Gastroesophageal sphincter (tissue), 4 donors: ENCODE measurements at places on chromosomes 2 and 18.

- no peak for ATAC-seq
These were observed 675.5 kb downstream of the LRP1B start for GRCh38 chr2:141455211-141455826.

GRCh38 chr2:105681927-105682326 is 62.8 kb upstream of the NCK2 start:
- ATAC-seq: no peak

- peak; percentile 41 for ATAC-seq
These were observed 494.4 kb downstream of the SOX11 start for GRCh38 chr2:6186332-6187151.

DNA sequence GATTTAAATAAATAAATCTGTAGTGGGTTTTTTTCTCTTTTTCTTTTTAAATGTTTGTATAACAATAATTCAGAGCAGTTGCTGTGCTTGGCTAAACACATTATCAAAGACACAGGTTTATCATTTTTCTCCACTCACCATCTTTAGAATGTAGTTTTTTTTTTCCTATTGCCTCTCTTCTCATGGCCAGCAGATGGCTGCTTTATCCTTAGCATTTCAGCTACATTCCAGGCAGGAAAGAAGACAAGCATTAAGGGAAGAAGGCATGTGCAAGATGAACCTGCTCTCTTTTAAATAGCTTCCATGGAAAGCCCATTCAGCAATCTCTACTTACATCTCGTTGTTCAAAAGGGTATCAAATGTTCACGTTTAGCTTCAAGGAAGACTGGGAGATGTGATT is 42.6 kb downstream of the ARHGAP15 start:
- no peak for ATAC-seq

GRCh38 chr2:45191976-45192375 is 182.7 kb upstream of the SIX2 start:
- ATAC-seq: peak; percentile 68

- ATAC-seq: no peak
These were observed 58.8 kb downstream of the C2orf74 start for GRCh38 chr2:61220768-61221167.

GRCh38 chr2:126856403-126856802 is 42.3 kb upstream of the TEX51 start:
- no peak for ATAC-seq

- no peak for ATAC-seq
These were observed 631.5 kb downstream of the SUCLG1 start for GRCh38 chr2:83827618-83828017.

GRCh38 chr2:135074216-135074615 is 22.1 kb downstream of the RAB3GAP1 start:
- no peak for ATAC-seq

DNA sequence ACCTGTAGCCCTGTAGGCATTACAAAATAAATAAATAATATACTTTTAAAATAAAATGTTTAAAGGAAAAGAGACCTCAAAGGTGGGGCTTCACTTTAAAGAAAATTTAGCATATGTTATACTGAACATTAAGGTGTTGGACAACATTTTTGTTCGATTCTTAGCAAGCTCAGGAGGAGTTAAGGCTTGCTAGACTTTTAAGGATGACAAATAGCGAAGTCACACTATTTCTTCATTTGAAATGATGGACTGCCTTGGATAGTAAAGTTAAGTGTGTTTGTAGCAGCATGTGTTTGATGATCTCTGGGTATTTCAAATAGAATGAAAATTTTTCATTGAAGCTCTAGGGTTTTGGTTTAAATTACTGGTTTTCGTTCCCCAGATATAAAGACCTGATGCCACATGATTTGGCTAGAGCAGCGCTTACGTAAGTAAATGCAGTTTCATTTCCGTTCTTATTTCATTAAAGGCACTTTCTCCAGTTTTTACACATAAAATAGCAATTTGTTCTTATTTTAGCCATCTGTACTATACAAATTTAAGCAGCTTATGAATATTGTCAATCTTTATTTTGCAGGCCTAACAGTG is 24.9 kb downstream of the HADHB start:
- no peak for ATAC-seq

DNA sequence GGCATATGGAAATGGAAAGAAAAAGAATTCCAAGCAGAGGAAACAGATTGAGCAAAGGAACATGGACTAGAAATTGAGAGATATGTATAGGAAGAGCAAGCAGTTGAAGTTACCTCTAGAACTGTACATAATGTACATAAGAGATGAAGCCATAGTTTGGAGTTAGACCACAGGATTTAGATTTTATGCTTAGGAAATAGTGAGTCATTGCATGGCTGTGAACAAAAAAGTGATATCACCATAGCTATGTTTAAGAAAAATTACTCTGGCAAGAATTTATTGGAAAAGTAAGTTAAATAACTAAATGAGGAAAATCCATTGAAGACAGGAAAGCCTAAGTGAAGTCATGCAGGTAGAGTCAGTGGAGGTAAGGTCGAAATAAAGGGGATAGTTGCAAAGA is 99.4 kb upstream of the GALNT5 start:
- no peak for ATAC-seq

DNA sequence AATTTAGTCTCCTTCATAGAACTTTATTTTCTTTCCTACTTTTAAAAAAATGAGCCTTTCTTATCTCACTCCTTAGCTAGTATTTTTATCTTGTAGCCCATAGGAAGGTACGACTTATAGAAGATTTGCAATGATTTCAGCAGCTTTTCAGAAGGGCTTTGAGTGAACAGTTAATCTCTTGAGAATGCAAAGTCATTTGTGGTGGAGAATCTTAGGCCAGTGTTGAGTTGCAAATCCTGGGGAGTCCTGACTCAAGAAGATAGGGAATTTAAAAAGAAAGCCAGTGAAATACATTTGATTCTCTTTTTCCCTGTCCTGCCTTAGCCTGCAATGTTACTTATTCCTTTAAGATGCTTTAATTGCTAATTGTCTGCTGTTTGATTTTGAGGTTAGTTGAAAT is 33.6 kb downstream of the LYPD6 start:
- no peak for ATAC-seq

- ATAC-seq: no peak
These were observed 55.8 kb downstream of the ST6GAL2 start for GRCh38 chr2:106830191-106830590.

- ATAC-seq: no peak
These were observed 36.4 kb upstream of the GCG start for GRCh38 chr2:162188451-162188850.

DNA sequence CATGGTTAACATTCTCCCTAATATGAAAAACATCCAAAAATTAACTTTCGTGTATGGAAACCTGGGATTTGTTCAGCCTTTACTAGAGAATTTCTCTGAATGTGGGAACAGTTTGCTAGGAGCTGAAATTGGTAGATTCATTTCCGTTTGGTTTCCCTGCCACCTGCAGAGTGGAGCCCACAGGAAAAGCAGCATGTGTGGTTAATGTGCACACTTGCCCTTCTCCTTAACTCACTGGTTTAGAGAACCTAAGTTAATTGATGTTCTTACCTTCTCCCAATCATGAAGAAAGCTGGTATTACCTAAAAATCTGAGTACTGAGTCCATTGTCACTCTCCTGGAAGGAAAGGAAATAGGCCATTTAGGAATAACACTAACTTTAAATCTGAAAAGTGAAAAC is 37.6 kb upstream of the ASXL3 start:
- ATAC-seq: no peak

- peak; percentile 37 for ATAC-seq
These were observed 28.6 kb downstream of the EPB41L3 start for GRCh38 chr18:5515011-5515784.

- no peak for ATAC-seq
These were observed 92.1 kb downstream of the DYM start for GRCh38 chr18:49368161-49368875.

- ATAC-seq: peak; percentile 29
These were observed 15.9 kb downstream of the TWIST2 start for GRCh38 chr2:238863749-238864206.

GRCh38 chr2:96241900-96242611 is 23.7 kb downstream of the TMEM127 start:
- ATAC-seq: peak; percentile 65

DNA sequence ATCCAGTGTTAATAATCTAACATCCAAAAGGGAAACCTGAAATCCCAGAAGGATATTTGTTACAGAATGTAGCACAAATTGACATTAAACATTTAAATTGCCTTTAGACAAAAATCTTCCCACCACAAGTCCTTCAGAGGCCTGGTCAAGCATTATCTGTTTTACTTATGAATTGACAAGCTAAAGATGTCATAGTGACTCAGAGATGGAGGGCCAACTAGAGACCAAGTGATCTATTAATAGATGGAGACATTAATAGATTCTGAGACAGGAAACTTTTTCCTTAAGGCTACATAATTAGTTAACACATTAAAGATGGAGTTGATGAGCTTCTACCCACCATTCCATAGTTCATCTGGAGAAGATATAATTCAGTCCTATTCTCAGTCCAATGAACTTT is 526.2 kb downstream of the IRS1 start:
- ATAC-seq: no peak

DNA sequence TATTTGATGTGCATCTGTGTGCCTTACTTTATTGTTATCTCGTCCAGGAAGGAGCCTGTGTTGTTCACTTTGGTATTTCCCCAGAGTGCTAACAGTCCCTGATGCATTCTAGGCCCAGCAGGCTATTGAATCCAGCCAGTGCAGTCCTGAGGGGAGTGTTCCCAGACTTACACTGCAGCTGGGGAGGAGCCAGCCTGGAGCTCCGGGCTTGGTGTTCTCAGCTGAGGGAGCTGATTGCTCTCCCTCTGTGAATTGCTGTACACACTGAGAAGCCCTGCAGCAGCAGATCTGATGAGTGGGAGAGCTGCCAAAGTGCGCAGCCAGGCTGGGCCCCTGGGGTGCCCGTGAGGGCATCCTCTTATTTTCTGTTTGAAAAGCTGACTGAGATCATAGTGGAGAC is 159.2 kb downstream of the GALNT3 start:
- ATAC-seq: peak; percentile 55

GRCh38 chr2:174902506-174903263 is 102.5 kb downstream of the CHN1 start:
- no peak for ATAC-seq

GRCh38 chr2:191758518-191759507 is 80.9 kb downstream of the NABP1 start:
- ATAC-seq: peak; percentile 34

DNA sequence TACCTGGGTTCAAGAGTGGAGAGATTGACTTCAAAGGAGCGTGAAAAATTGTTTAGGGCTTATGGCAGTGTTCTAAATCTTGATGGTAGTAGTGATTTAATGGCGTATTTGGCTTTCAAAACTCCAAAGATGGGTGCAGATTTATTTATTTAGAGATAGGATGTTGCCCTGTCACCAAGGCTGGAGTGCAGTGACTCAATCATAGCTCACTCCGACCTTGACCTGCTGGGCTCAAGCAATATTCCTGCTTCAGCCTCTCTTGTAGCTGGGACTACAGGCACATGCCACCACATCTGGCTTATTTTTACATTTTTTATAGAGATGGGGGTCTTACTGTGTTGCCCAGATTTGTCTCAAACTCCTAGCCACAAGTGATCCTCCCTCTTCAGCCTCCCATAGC is 52.5 kb downstream of the FAM117B start:
- ATAC-seq: no peak

- no peak for ATAC-seq
These were observed 56.0 kb upstream of the FZD7 start for GRCh38 chr2:201977651-201978050.

DNA sequence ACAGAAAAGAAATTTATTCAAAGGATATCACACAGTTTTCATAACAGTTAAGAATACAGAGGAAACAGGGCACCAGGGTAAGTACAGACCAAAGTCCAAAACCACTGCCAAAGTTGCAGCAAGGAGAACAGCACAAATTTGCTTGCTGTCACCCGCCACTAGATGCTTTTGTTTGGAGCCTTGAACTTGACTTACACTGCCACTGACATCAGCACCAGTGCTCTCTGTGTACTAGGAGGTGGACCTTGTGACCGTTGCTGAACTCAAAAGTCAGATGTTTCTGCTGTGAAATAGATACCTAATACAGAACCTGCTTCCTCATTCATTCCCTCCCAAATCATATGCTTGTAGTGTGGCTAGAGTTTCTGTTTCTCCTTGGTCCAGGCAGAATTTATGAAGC is 578.3 kb upstream of the TMEFF2 start:
- no peak for ATAC-seq

DNA sequence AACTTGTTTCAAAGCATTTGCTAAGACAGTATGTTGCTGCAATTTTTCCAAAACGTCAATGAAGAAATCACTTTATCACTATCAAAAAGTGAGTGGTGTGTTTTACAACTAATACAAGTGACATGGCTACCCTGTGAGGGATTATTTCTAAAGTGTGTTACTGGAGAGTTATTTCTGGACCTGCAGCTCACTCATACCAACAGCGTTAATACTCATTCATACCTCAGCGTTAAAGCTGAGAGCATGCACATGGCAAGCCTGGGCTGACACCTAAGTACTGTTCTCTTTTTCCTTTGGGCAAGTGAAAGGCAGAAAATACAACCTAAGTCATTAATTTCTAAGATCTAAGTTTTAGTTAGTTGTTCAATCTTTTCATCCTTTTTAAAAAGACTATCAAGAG is 13.0 kb upstream of the MRPL19 start:
- no peak for ATAC-seq

DNA sequence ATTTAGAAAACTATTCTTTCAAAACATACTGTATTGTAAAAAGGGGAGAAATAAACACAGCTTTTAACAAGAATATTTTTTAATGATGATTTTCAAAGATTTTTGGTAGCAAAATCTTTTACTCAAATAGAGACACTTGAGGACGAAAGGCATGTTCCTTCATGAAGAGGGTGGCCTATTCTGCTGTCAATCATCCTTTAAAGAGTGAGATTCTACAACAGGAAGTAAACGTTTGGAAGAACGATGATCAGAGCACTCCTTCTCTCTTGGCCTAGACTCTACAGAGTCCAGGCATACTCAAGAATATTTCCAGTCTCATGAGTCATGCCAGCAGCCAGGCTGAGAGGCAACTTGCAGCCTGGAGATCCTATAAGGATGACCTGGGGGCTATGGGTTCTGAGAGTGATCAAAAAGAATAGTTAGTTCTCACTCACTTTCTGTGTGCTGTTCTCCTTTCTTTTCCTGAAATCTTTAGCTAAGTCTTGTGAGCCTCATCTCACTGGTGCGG is 62.4 kb upstream of the TCF4 start:
- ATAC-seq: no peak

GRCh38 chr2:204145791-204146190 is 209.2 kb downstream of the ICOS start:
- peak; percentile 27 for ATAC-seq

DNA sequence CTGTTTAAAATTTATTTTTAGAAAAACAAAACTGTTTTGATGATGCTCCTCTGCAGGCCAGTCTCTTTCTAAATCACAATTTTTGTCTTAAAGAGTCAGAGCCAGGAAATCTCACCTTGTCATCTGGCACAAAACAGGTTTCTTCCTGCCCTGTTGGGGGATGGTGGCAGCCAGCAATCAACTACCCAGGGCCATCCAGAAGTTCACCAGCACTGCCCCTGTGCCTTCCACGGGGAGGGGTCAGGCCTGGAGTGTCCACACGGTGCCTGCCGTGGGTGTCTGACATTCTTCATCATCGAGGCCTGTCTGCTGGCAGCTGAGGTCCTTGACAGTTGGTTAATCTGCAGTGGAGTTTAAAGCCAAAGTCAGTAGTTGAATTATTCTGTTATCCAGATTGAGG is 40.0 kb upstream of the BMP10 start:
- ATAC-seq: no peak
